ENCODE measurements at places on chromosomes 16 and 17.
A peak's percentile ranks its signal among the peaks of the same experiment; 100 is the strongest.

- no peak for DNase-seq
Observed at GRCh38 chr17:76528156-76528527, 9.4 kb downstream of the CYGB start.

- DNase-seq, result no peak
Observed at GRCh38 chr16:56370185-56370874, 55.0 kb downstream of the AMFR start.

GRCh38 chr16:86391984-86392383, 118.3 kb upstream of the FOXF1 start:
- DNase-seq, result no peak

GRCh38 chr16:7597677-7598076, 265.0 kb downstream of the RBFOX1 start:
- no peak for DNase-seq

GRCh38 chr17:31096106-31096436, 1.3 kb downstream of the NF1 start:
- DNase-seq, result no peak

DNA sequence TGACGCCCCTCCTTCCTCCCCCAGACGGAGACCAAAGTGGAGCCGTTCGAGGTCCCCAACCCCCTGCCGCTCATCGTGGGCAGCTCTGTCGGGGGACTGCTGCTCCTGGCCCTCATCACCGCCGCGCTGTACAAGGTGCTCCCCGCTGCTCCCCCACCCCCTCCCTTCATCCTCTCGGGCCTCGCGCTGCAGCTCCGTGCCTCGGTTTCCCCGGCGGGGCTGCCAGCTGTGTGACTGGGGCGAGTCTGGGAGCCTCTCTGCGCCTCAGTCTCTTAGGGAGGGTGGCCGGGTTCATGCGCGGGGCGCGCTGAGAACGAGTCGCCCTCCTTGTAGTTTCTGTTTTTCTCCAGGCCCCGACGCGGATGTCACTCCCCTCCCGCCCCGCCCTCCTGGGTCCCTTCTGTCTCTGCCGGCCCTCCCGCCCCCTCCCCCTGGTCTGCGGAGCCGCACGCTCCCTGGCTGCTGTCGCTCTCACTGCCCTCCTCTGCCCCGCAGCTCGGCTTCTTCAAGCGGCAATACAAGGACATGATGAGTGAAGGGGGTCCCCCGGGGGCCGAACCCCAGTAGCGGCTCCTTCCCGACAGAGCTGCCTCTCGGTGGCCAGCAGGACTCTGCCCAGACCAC, 23.7 kb upstream of the ITGAX start:
- no peak for DNase-seq

- no peak for DNase-seq
Observed at GRCh38 chr16:55835581-55835980, 2.7 kb upstream of the CES1 start.

- DNase-seq, result no peak
Observed at GRCh38 chr17:81402530-81402941, 7.3 kb downstream of the BAHCC1 start.

DNA sequence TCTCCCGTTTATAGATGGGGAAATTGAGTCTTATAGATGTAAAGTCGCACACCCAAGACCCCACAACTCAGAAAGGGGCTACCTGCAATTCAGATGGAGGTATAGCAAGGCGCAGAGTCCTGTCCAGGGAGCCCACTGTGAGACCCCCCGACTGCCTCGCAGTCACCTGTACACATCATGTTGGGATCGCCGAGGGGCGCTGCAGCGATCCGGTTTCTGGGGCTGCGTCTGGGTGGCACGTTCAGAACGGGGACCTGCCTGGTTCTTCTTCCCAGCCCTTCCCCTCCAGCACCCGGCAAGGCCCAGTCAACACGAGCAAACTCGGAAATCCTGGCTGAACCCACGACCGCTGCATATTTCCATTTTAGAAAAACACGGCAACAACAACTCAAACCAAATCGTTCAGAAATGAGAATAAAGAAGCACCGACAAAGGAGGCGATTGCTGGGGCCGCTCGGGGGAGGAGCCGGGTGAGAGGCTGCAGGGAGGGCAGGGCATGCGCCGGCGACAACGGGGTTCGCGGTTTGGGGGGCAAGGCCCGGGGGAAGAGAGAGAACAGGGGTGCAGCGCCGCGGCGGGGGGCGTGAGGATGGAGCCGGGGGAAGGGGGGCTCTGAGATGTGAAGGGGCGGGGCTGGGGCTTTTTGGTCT, 643 bp downstream of the HSDL1 start:
- peak; percentile 36 for DNase-seq

DNA sequence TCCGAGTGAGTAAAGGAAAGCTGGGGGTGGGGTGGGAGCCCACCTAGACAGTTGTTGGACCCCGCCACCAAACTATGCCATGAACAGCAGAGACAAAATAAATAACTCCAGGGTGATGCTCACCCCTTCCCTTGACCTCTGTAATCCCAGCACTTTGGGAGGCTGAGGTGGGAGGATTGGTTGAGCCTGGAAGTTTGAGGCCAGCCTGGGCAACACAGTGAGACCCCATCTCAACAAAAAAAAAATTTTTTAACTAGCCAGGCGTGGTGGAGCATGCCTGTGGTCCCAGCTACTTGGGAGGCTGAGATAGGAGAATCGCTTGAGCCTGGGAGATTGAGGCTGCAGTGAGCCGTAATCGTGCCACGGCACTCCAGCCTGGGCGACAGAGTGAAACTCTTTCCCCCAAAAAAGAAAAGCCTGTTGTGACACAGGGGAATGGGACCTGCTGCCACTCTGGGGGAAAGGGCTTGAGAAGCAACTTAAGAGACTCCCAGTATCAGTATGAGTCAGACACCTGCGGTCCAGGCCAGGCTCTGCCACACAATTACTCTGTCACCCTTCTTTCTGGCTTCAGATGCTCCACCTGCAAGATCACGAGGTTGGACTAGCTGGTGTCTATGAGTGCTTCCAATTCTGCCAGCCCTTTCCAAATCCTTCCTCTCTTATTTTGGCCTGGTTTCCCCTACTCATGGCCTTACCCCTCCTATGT, 5.0 kb downstream of the SGCA start:
- DNase-seq, result no peak

- no peak for DNase-seq
Observed at GRCh38 chr17:14818469-14818868, 446.7 kb downstream of the PMP22 start.

DNA sequence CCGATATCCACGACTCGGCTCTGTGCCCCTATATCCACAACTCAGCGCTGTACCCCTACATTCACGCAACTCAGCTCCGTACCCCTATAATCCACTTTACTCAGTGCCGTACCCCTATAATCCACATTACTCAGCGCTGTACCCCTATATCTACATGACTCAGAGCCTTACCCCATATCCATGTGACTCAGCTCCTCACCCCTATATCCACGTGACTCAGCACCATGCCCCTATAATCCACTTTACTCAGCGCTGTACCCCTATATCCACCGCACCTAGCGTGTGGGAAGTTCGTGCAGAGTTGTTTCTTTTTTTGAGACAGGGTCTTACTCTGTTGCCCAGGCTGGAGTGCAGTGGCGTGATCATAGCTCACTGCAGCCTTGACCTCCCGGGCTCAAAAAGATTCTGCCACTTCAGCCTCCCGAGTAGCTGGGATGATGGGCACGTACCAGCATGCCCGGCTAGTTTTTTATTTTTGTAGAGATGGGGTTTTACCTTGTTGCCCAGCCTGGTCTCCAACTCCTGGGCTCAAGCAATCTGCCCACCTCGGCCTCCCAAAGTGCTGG, 17.4 kb downstream of the CYB5D2 start:
- DNase-seq, result no peak

DNA sequence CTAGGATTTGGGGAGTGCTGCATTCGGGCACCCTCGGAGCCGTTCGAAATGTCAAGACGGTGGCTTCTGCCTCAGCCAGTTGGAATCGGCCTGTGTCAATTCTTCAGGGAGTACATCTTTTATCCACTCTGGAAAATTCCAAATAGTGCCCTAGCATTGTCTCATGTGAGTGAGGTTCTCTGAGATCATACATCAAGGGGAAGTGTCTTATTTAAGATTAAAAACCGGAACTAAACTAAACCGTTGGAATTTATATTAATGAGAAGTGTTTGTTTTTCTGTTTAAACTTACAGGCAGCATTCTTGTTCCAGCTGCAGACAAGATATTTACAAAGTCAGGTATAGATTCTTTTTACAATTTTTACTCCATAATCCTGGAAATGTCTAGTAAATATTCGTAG, 56.8 kb downstream of the SLC47A1 start:
- no peak for DNase-seq

- no peak for DNase-seq
Observed at GRCh38 chr17:34167354-34167753, 87.7 kb upstream of the CCL2 start.

GRCh38 chr17:1626333-1626732, 2.3 kb downstream of the SLC43A2 start:
- DNase-seq, result no peak

DNA sequence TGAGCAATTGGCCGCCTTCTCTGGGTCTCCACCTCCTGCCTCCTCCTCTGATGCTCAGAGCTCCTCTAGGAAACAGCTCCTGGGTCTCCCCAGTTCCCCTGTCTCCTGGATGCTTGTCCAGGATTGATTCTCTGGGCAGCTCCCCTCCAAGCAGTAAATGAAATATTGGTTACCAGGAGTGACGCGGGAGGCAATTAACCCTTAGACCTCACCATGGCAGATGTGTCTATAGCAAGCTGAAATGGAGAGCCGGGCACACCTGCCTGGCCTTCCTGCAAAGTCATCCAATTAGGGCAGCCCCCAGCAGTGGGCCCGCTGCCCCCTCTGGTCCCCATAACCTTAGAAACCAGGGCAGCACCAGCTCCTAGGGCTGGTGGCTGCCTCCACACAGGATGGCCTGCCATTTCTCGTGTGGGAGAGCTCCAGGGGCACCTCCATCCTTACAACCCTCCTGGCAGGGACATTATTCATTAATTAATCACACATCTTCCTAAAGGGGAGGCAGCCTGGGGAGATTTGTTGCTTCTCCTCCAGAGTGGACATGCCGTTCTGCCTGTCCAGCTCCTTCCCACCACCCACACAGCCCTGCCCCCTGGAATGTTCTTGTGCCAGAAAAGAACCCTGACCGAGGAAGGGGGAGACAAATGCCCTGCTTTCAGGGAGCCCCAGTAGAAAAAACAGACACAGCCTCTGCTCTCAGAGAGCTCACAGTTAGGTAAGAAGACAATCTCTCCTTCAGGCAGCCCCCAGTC, 8.3 kb upstream of the KIF18B start:
- no peak for DNase-seq

DNA sequence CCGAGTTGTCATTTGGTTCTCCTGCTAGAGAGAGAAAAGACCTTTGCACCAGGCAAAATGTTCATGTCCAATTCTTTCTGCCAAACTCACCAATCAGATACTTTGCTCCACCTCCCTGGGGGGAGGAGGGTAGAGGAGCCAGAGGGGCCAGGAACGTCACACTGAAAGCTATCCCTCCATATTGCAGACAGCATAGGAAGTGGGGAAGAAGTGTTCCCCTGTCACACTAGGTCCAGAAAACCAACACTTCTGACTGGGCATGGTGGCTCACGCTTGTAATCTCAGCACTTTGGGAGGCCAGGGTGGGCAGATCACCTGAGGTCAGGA, 9.5 kb downstream of the HSD17B2 start:
- DNase-seq, result no peak

DNA sequence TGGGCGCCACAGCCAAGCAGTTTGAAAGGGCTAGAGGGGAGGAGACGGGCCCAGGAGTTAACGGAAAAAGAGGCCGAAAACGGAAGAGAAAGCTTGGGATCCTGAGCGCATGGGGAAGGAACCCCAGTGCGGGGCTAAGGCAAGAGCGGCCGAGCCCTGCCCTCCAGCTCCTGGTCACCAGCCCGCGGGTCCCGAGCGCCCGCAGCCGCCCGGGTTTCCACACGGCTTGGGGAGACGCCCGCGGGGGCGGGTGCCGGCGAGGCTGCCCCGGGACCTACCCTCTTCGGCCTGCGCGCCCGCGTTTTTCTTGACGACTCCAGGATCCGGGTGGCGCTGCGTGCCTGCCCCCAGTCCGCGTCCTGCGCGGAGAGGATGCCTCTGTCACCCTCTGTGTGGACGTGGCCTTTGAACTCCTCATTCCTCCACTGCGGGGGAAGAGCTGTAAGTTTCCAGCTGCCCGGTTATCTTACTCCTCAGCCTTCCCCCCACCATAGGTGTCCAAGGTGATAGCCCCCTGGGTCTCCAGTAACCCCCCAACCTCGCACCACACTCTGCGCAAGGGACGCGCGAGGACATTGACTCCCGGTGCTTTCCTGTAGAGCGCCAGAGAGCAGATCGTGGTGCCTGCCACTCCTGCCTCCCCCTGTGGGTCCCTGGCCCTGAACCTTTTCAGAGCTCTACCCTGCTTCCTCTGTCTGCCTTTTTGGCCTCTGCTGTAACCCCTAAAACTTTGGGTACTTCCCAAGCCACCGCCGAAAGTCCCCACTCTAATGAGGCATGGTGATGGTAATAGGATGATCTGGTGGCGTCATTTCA, 1.7 kb upstream of the CDH11 start:
- DNase-seq, result no peak

- DNase-seq, result peak; percentile 68
Observed at GRCh38 chr17:82497483-82498405, 21.8 kb upstream of the FOXK2 start.

- no peak for DNase-seq
Observed at GRCh38 chr17:44213403-44214229, 5.9 kb downstream of the UBTF start.

GRCh38 chr16:53952215-53953208, 248.6 kb downstream of the FTO start:
- DNase-seq, result no peak

Data from amygdala (tissue), 56 donors.